Stimulated activated CD4-positive, alpha-beta T cell treated with anti-CD3 and anti-CD28 coated beads, Interleukin-1b, Interleukin-23, amount 100 ng/mL, for 1 hour (primary cell): ENCODE measurements at places on chromosomes 5 and 9.

- no peak for DNase-seq
Observed at GRCh38 chr5:125700380-125700861, 722.8 kb upstream of the GRAMD2B start.

- no peak for DNase-seq
Observed at GRCh38 chr5:6412811-6413210, 34.5 kb upstream of the MED10 start.

- no peak for DNase-seq
Observed at GRCh38 chr5:124790301-124790894, 44.0 kb upstream of the ZNF608 start.

- no peak for DNase-seq
Observed at GRCh38 chr9:20043035-20043434, 254.2 kb upstream of the SLC24A2 start.

DNA sequence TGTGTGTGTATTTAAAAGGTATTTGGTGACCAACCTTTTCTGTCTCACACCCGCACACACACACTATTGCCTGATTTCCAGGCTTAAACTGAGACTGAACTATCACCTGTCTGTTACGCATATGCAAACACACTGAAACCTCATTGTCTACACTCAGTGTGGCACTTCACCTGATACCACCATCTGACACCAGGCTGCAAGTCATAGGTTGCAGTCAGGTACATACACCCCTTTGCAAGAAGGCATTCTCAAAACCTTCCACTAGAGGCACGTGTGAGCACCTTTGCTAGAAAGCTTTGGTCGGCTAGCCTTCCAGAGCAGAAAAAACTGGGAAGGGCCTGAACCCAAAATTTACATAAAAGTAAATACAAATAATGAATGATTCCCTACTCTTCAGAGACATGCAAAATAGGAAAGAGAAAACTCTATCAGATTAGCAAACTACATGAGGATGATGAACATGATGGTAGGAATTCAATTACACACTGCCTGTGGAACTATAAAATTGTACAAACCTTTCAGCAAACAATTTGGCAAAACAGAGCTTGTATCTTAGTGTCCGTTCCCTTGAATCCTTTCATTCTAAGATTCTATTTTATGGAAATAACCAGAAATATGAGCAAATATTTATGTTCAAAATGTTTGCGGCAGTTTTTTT lies 5.9 kb upstream of the FOXD1 start:
- DNase-seq, result no peak

- no peak for DNase-seq
Observed at GRCh38 chr5:42520957-42521356, 97.7 kb downstream of the GHR start.

DNA sequence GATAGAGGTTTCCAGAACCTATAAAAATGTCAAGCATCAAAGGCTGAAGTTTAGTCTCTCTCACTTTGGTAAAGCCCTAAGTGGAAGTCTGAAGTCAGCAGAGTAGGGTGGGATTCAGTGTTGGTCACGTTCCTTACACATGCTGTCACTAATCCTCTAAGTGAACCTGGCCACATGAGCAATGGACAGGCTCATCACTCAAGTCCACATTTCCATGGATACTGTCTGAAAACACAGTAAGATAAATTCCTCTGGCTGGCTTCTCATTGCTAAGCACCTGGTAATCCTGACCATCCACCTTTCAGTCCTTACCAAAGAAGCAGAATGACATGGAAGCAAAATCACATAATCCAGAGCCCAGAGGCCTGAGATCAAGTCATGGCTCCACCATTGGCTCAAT lies 43.8 kb downstream of the GNA14 start:
- no peak for DNase-seq

DNA sequence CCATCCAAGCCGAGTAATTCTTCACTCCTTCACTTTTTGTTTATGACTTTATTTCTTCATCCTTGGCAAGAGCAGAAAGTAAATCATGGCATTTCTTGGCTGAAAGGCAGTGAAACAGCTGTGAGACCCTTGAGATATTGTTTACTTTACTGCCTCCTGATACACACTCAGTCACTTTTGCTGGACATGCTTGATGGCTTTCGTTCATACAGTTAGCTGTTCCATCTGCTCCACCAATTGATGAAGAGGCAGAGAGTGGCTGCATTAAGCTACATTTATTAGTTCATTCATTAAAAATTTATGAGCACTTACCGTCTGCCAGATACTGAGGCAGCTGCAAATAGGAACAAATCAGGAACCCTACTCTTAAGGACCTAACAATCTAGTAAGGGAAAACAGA lies 184.4 kb upstream of the OR13F1 start:
- DNase-seq, result no peak

DNA sequence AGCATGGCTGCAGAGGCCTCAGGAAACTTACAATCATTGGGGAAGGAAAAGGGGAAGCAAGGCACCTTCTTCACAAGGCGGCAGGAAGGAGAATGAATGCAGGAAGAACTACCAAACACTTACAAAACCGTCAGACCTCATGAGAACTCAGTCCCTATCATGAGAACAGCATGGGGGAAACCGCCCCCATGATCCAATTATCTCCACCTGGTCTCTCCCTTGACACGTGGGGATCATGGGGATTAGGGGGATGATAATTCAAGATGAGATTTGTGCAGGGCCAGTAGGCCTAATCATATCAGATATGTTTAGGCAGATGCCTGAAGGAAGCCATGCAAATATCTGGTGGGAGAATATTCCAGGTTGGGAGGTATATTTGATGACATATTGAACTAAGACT lies 1176.4 kb upstream of the CDH18 start:
- no peak for DNase-seq

- DNase-seq, result no peak
Observed at GRCh38 chr5:32004404-32004803, 169.7 kb downstream of the GOLPH3 start.

DNA sequence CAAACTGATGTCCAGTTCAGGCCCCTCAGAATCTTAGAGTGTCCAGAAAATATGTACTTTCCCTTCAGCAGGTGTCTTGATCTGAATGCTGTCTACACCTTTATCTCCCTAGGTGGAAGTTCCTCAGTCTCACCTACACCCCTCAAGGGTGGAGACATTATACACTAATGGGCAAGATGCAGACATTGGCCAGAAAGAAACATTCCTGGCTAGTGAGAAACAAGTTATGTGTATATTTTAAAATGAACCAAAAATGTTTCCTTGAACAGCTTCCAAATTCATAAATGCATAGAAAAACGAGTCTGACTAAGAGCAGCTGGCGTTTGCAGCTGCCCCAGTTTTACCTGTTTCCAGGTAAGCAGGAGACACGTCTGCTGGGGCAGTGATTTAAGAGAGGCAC lies 140.5 kb upstream of the IRX4 start:
- no peak for DNase-seq

DNA sequence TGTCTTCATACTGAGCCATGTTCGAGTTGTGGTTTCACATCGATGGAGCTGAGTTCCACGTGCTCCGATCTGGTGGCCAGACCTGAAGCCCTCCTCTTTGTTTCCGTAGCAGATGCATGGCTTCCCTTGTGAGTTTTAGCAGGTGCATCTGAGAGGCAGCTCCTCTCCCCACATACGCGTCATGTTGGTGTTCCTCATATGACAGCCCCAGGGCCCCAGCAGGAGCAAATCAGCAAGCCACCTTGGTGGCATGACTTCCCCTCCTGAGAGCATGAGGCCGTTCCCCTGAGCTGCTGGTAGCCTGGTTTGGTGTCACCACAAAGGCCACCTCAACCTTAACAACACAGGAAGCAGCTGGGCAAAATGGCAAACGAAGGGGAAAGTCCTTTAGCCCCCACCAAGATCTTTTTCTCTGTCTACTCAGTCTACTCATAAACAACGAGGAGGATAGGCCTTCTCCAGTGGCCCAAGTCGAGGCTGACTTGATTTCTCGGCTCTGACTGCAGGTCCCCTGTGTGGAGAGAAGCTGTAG lies 5.9 kb downstream of the CYFIP2 start:
- no peak for DNase-seq

- DNase-seq, result no peak
Observed at GRCh38 chr5:181245427-181246275, 1.9 kb upstream of the RACK1 start.

- DNase-seq, result no peak
Observed at GRCh38 chr9:13868336-13868735, 445.6 kb downstream of the NFIB start.

DNA sequence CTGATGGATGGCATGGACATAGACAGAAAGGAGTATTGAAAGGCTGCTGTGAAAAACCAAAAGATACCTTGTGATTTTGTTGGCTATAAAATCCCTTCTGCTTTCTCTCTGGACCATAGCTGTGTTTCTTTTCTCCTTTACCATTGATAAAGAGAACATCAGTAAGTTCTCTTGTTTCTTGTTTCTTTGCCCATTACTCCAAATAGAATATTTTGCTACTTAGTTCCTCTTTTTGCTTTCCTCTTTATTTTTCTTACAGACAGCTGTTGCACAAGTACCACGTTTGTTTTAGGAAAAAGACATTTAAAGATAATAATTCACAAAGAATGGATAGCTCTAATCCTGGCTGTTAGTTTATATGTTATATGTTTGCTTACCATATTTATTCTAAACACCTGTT lies 1129.2 kb downstream of the DTWD2 start:
- DNase-seq, result no peak

DNA sequence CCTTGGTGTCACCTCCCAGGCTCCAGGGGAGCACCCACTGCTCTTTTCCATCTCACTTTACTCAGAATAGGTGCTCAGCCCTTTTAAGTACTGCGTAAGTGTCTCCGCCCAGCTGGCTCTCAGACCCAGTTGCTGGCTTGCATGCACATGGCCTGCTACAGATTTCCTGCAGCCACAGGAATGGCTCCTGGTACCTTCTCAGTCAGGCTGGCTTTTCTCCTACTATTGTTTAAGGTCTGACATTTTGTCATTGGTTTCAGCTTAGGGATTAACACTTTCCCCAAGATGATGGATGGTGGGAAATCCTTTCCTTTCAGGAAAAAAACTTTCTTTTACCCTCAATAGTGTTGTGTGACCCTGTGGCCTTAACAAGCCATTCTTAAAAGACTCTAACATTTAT lies 1652.3 kb upstream of the WWC1 start:
- no peak for DNase-seq

DNA sequence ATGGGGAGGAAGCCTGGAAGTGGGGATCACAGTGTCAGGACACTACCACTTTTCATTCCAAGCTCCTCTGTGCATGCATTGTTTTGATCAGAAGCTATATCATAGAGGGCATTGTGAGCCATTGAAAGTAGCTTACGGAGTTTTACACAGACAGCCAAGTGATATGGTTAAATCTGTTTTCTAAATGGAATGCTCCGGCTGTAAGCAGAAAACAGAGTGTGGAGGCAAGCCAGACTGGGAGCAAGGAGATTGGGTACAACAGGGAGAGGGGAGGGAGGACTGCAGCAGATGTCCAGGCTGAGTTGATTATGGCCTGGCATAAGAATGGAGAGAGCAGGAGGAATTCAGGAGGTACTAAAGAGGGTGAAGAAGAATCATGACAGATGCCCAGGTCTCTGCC lies 15.5 kb upstream of the SOWAHA start:
- DNase-seq, result no peak

- no peak for DNase-seq
Observed at GRCh38 chr5:14958188-14958587, 86.6 kb upstream of the ANKH start.

DNA sequence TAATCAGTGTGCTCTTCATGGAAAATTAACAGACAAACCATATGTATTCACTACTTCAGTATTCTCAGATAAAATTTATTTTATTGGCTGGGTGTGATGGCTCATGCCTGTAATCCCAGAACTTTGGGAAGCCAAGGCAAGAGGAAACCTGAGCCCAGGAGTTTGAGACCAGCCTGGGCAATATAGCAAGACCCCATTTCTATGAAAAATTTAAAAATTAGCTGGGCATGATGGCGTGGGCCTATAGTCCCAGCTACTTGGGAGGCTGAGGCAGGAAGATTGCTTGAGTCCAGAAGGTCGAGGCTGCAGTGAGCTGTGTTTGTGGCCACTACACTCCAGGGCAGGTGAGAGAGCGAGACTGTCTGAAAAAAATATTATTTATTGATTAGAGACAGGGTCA lies 23.4 kb upstream of the CREBRF start:
- no peak for DNase-seq

GRCh38 chr5:126600631-126601511 lies at the start of gene PHAX:
Gene PHAX (plus strand): TSS chr5:126600947. CDS start chr5:126600963, 16 bp downstream.
- DNase-seq, result peak; percentile 29

GRCh38 chr9:5529683-5530221 lies 19.4 kb downstream of the PDCD1LG2 start:
- DNase-seq, result no peak

GRCh38 chr9:84894859-84895258 lies 225.3 kb downstream of the NTRK2 start:
- no peak for DNase-seq

- DNase-seq, result no peak
Observed at GRCh38 chr9:8622222-8622802, 822.7 kb upstream of the DMAC1 start.

- no peak for DNase-seq
Observed at GRCh38 chr5:175092691-175093090, 351.3 kb downstream of the DRD1 start.

- no peak for DNase-seq
Observed at GRCh38 chr5:78908173-78909061, 76.7 kb downstream of the ARSB start.

- no peak for DNase-seq
Observed at GRCh38 chr9:95970317-95970716, 94.8 kb downstream of the ERCC6L2 start.

GRCh38 chr9:82524407-82524806 lies 535.8 kb downstream of the SPATA31D1 start:
- no peak for DNase-seq

GRCh38 chr9:88216126-88216995 lies 78.1 kb upstream of the SPATA31C2 start:
- DNase-seq, result no peak

DNA sequence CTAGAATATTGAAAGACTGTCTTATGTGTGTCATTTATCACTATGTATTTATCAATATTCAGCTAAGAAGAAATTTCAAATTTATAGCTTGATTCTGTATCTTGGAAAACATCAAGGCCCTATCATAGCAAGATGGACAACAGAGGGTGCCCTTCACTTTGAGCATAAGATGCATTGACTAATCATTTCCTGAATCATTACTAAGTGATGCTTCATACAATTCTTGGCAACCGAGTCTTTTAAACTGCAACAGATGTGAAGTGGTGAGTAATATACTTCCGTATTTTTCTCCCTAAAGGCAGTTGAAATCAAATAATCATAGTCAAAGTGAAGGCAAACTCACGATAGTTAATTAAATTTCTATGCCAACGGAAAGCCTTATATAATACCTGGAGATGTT lies 318.6 kb upstream of the RGMB start:
- no peak for DNase-seq

DNA sequence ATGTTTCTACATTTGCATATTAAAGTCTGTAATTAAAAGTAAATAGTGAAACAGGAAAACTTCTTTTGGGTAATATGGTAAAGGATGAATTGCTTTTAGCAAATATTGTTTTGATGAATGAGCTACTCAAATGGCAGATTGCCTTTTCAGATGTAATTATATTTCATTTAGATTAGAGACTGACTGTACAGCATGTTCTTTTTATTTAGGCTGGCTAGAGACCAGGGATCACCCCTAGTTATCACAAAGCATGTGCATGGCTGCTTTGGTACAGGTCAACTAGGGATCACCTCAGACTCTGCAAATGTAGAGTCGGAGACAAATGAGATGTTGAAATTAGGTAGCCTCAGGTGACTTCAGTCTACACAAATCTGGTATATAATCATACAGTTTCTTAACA lies 214.9 kb upstream of the SEMA6A start:
- no peak for DNase-seq

- DNase-seq, result no peak
Observed at GRCh38 chr5:150234576-150235499, 45.0 kb downstream of the SLC6A7 start.
